ENCODE measurements at places on chromosomes 1 and 21.

- no peak for DNase-seq
These were observed 37.4 kb downstream of the POFUT2 start for GRCh38 chr21:45250272-45250671.

GRCh38 chr1:67307251-67308060 lies at the start of gene IL12RB2:
TSS of gene IL12RB2 (plus strand) at chr1:67307873. CDS start at chr1:67320369, 12,496 bp downstream.
- no peak for DNase-seq

DNA sequence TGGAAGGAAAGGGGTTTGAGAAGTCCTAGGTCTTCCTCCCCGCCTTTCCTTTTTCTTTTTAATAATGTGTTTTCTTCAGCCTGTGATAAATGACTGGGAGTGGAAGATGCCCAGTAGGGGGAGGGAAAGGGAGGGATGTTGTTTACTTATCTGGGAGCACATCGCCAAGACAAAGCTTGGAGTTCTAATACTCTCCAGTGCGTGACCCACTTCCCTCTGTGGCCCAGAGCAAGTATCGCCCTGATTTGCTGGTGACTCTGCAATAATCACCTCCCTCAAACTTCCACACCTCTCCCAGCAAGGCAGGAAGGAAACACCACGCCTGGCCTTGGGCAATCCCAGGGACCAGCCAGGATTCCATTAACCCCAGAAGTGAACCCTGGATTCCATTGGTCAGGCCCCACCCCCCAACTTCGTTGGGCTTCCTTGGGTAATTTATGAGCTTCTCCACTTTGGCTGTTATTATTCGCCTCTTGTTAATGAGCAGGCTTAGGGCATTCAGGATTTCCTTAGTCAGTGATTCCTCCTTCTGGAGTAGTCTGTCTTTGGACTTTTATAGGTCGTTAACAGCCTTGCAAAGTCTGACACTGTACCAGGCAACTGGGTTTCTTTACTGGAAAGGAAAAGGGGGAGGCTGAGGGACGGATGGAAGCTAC lies 24.3 kb upstream of the GRHL3 start:
- no peak for DNase-seq

DNA sequence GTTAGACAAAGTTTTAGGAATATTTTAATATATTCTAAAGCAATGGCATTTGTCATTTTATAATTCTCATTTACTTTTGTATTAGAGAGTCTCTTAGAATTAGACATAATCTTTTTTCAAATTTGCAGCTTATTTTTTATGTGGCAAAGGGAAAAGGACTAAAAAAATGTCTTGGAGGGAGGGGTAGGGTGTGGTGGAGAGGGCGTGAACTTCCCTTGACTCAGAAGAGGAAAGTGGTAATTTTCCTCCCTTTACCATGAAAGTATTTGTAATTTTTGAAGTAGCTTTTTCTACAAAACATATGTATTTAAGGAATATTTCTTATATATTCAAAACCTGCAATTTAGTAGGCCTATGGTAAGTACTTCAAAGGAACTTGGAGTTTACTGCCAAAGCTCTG lies 6.9 kb upstream of the RABGAP1L start:
- DNase-seq = no peak

GRCh38 chr1:29264773-29265389 lies 28.6 kb downstream of the PTPRU start:
- DNase-seq = no peak

DNA sequence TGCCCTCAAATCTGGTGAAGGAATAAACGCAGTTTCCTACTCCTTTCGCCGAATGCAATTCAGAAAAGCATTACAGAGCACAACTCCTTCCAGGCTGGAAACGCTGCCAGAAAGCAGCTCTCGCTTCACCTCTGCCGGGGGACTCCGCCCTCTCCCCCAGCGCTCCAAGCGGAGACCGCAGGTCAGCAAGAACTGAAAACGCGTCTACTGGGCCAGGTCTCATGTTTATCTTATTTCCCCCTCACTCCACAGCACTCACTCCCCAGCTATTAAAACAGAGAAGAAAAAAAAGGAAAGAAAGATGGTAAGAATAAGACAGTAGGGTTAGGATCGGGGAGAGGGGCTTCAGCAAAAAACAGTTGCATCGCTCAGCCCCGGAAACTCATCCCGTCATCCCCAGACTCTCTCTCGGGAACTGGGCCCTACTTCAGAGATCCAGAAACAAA lies 833 bp upstream of the RCOR3 start:
- peak; percentile 20 for DNase-seq

GRCh38 chr1:231950331-231951128 lies 323.9 kb downstream of the DISC1 start:
- no peak for DNase-seq

DNA sequence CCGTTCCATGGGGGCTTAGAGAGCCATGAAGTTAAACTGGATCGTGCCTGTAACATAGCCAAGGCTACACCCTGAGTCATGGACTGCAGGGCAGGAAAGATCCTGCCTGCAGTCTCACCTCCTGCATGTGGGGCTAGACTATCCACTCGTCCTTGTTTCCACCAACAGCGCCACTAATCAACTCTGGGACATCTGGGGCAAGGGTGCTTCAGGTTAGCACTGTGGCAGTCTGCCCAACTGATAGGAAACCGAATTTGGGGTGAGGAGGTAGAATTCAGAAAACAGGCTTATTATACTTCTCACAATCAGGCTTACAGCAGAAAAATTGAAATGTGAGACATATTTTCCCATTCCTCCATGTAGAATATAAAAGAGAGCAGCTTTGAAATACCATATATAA lies 85.2 kb upstream of the ADAM30 start:
- DNase-seq = no peak

DNA sequence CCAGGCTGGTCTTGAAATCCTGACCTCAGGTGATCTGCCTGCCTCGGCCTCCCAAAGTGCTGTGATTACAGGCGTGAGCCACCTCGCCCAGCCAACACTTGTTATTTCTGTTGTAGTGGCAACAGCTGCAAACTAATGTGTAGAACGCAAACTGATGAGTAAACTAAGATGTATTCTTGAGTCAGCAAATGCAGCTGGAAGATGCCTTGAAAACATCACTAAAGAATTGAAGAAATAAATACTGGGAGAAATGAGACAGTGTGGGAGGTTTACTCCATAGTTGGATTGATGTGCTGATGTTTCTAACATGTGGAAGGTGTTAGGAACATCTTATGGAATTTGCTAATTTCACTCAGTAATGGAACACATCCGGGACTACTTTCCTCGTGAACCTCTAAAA lies 61.3 kb upstream of the KCNE2 start:
- DNase-seq = no peak

GRCh38 chr1:51644533-51645197 lies 27.8 kb downstream of the OSBPL9 start:
- DNase-seq = peak; percentile 13

- no peak for DNase-seq
These were observed 4.1 kb upstream of the GRIK3 start for GRCh38 chr1:37038227-37039093.

GRCh38 chr21:15453261-15453660 lies 276.5 kb upstream of the USP25 start:
- no peak for DNase-seq

DNA sequence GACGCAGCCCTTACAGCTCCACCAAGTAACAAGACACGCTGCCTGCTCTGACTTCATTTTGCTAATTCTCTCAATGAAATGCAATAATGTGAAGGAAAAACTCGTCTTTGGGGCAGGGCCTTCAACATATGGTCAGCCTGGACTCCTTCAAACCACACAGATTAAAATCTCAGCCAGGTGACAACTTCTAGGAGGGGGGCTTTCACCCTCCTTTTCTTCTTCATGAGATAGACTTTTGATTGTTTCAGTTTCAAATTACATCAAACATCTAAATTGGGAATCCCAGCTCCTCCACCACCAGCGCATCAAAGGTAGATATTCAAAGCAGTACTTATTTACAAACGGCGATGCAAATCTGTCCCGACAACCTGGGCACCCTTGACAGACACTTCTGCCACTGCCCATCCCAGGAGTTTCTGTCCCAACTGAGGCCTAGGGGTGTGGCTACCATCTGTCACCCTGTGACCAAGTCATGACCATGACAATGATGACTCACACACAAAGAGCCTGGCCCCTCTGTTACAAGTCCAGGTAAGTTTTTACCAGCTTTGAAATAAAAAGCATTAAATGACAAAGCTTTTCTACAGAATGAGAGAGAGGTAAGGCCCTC lies 29.7 kb downstream of the SSBP3 start:
- peak; percentile 30 for DNase-seq

GRCh38 chr1:110248746-110249145 lies 38.6 kb downstream of the KCNC4 start:
- no peak for DNase-seq

DNA sequence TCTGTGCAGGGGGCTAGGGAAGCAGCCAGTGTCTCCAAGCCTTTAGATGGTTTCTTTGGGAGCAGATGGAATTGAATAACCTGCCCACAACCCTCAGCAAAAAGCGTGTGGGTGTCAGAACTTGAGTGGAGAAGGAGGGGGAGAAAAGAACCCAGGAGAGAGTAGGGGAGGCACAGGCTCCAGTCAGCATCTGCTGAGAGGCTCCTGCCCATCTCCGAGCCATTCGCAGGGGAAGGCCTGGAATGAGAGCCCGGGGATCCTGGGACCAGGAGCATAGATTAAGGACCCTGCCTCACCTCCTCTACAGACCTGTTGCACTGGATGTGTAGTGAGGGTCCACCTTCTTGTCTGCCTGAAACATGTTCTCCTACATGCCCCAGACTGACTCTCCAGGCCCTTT lies 16.3 kb downstream of the TMEM81 start:
- DNase-seq = no peak

GRCh38 chr21:33219300-33219699 lies 10.4 kb upstream of the IFNAR2 start:
- DNase-seq = no peak

DNA sequence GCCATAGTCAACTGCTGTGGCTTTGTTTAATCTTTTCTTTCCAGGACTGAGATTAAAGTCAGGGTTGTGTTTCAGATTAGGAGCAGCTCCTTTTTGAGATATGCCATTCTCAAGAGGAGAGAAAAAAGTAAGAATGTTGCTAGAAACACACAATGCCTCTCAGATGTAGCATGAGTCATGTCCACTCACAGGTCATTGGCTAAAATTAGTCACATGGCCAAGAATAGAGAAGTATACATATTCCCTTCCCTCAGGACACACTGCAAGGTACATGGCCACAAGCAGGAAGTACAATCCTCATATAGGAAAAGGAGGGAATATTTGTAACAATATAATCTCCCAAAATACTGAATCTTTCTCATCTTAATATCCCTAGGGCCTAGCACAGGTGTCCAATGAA lies 141.9 kb upstream of the PTBP2 start:
- DNase-seq = no peak

- DNase-seq = no peak
These were observed 418.8 kb downstream of the ZP4 start for GRCh38 chr1:237471956-237472355.

GRCh38 chr1:203322500-203323179 lies 17.3 kb downstream of the BTG2 start:
- peak; percentile 31 for DNase-seq

DNA sequence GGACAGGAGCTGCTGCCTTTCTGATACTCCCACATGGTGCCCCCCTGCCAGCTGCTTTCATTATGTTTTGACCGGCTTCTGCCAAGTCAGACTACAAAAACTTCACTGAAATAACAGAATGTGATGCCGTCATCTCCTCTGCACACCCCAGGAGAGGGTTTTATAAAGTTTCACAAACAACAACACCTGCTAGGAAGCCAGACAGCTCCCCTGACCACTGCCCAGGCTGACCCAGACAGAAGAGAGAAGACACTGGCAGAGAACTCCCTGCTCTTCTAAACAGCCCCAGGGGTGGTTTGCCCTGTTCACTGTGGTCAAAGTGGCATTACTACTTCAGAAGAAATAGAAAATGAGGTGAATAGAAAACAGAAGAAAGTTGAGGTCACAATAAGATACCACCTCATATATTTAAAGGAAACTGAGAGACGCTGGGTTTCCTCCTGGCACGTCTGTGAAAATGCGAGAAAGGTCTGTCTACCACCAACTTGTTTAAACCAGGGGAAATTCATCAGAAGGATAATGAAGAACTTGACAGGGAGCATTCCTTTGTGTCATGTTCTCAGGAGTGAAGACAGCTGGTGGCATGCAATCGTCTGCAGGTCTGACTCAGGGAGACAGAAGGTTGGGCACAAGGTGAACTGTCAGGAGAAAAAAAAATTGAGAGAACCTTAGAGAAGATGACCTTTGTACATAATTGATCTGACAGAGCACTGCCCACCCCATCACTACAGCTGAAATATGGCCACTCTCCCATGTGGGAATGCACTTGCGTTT lies 119.0 kb upstream of the NFIA start:
- DNase-seq = no peak

GRCh38 chr1:110542725-110543124 lies 23.8 kb upstream of the KCNA10 start:
- peak; percentile 12 for DNase-seq

DNA sequence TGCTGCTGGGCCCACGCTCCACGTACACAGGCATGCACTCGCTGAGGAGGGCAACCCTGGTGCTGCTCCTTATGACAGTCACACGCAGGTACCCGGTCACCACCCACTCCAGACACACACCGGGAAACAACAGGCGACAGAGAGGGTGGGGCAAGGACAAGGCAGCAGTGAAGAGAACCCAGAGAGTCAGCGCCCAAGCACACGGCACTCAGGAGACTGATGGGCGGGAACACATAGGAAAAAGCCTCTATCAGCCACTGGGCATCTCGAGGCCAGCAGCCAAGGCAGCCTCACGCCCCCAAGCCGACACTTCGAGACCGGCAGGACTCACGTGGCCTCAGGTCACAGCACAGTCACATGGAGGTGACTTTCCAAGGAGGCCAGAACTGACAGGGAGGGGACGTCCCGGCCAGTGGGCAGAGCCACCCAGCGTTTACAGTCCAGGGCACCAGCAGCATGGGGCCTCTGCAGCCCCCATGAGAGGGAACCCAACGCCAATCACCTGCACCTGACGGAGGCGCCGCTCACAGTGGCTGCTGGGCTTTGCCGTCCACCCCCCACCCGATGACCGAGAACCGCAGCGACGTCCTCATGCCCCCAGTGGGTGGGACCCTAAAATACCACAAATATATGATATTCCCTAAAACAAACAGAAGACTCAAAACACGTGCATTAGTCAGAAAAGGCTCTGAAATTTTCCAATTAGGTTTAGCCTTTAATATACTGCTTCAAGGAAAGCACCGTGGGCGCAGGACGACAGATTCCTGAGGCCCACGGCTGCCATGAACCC lies 19.7 kb downstream of the PTTG1IP start:
- DNase-seq = no peak

- peak; percentile 93 for DNase-seq
These were observed 2.3 kb upstream of the RUNX1 start for GRCh38 chr21:35051287-35051818.

GRCh38 chr1:9249534-9250410 lies 15.2 kb downstream of the H6PD start:
- peak; percentile 35 for DNase-seq

DNA sequence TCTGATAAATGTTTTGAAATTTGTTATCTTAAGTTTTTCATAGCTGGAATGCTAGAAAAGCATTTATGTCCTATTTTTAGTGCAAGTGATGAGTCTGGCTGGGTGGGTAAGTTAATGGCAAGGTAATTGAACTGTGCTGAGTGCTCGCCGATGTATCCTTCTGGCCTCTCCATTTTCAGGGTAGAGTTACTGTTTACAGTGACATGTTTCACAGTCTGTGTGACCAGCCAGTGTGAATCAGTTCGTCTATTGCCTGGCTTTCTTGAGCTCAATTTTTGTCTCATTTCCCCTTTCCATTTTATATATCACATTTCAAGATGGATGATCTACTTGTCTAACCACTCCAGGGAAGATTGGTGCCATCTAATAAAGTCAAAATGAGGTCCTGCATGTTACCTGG lies 44.1 kb downstream of the ITSN1 start:
- DNase-seq = no peak

- no peak for DNase-seq
These were observed 367 bp downstream of the WNT2B start for GRCh38 chr1:112509005-112509659.

- no peak for DNase-seq
These were observed 22.5 kb upstream of the SRP9 start for GRCh38 chr1:225754940-225755641.

Measured in CD14-positive monocyte (primary cell).